Activated CD4-positive, CD25-positive, alpha-beta regulatory T cell treated with anti-CD3 and anti-CD28 coated beads, Interleukin-2, amount 50 U/mL, for 16 hours (primary cell): ENCODE measurements at places on chromosomes 16 and 17.

- DNase-seq: no peak
Measured at GRCh38 chr17:36932694-36933511, 4.4 kb upstream of the LHX1 start.

- DNase-seq: peak; percentile 44
Measured at GRCh38 chr17:39209317-39210092, 9.4 kb downstream of the RPL19 start.

GRCh38 chr17:2172077-2172851 lies 117.4 kb downstream of the HIC1 start:
- no peak for DNase-seq

DNA sequence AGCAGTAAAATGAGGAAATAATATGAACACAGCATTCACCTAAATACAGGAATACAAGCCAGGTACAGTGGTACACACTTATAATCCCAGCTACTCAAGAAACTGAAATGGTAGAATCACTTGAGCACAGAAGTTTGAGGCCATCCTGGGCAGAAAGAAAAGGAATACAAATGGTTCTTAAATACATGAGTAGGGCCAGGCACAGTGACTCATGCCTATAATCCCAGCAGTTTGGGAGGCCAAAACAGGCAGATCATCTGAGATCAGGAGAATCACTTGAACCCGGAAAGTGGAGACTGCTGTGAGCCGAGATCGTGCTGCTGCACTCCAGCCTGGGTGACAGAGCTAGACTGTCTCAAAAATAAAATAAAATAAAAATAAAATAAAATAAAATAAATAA lies 23.0 kb upstream of the SMG8 start:
- no peak for DNase-seq

GRCh38 chr17:30450125-30451027 lies 26.8 kb upstream of the GOSR1 start:
- no peak for DNase-seq

GRCh38 chr17:75307957-75308731 lies 18.9 kb upstream of the SLC25A19 start:
- DNase-seq: no peak

- no peak for DNase-seq
Measured at GRCh38 chr17:7324438-7324779, 4.7 kb downstream of the NEURL4 start.

- no peak for DNase-seq
Measured at GRCh38 chr16:53091466-53092211, 36.8 kb downstream of the CHD9 start.

DNA sequence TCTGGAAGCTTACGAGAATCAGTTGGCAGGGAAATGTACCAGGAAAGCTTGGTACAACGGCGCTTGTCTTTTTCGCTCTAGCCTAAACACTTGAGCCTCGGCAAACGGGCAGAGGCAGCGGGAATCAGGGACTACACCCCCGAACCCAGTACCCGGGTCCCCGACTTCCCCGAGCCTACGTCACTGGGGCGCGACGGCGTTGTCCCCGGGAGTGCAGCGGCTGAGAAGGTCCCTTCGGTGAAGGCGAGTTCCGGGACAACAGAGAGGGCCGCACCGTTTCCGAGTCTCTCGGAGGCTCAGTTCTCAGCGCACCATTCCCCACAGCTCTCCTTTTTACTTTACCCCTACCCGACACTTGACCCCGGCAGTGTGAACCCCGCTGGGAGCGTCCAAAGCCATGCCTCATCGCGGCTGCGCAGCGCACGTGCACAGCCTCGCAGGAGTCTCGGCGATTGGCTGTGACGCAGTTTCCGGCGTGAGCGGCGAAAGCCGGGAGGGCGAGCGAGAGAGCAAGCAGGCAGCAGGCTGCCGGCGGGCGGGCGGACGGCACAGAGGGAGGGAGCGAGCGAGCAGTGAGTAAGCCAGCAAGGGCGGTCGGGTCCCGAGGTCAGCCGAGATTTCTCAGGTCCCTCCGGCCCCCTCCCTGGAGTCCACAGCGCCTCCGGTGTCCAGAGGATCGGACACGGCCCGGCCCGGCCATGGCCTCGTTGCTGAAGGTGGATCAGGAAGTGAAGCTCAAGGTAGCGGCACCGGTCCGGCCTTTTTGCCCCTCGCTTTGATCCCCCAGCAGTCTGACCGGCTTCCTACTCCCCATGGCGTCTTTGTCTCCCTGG lies at the start of gene PSME3:
PSME3 (plus strand) TSS at position 464 of the 833 bp plus-strand sequence; CDS start at position 699, 235 bp downstream.
- DNase-seq: peak; percentile 82

DNA sequence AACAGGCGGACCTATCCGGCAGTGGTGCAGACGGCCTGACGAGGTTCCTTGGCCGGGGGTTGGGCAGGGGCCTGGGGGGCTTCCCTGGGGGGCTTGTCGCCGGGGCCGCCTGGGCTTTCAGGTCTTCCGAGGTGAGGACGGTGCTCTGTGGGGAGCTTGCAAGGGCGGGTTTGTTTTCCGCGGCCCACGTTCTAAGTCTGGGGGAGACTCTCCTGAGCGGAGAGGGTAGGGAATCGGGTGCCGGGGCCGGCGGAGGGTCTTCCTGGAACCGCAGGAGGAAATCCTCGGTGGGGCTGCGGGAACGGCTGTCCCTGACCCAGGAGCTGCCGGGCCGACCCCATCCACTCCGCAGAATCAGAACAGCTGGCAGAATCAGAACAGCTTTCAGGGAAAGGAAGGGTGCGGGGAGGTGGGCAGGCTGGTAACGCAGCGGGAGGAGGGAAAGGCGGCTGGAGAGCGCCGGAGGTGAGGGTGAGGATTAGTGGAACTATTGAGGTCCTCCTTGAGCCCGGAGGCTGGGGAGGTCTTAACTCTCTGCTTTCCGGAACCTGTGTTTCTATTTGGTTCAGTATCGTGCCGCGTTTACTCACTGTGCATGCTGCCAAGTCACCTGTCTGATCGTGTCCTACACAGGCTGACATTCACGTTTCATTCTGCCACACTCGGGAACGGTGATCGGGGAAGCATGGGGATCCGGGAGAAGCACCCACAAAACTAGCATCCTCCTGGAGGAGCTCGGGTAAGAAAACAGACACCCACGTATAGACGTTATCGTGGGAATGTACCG lies 28.9 kb downstream of the CPSF4L start:
- no peak for DNase-seq

DNA sequence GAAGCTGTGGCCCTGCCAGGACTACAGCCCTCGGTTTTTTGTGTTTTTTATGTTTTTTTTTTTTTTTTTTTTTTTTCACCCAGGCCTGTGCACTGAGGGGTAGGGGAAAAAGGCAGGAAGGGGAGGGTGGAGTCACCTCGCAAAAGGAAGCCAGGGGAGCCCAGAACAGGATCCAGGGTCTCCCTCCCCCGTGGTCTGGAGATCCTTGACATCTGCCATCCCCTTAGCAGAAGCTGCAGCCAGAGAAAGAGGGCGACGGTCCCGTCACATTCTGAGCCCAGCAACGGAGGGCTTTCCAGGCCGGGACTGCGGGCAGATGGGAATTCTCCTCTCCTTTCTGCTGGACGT lies 29.1 kb upstream of the PHOSPHO1 start:
- no peak for DNase-seq

DNA sequence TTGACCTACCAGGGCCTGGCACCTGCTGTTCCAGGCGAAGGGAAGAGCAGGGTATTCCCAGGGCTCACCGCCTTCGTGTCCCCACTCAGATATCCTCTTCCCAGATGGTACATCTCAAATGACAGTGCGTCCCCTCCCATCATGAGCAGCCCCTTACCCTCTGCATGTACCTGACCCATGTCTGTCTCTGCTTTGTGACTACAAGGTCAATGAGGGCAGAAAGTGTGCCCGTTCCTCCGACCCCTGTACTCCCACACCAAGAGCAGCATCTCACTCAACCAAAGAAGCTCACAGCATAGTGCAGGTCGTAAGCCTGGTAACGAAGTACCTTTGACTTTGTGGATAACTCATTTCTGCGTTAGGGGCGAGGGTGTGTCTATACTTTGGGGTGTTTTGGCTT lies 142.6 kb downstream of the KATNIP start:
- no peak for DNase-seq

GRCh38 chr16:26031286-26031685 lies 339.5 kb downstream of the HS3ST4 start:
- no peak for DNase-seq

DNA sequence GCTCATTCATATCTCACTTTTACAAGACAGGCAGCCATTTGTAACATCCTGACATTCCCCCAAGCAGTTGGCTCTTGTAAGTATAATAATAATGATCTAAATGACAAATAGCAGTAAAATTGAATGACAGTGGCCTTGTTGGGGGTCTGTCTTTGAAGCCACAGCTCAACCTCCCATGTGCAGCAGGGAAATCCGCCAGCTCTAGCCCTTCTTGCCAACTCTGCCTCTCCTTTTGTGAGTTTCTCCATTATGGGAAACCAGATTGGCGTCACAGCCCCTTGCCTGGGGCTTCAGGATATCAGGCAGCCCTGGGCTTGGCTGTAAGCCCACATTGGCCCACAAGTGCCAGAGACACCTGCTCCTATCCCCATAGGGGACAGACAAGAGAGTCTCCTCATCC lies 70.4 kb upstream of the CACNG5 start:
- no peak for DNase-seq

DNA sequence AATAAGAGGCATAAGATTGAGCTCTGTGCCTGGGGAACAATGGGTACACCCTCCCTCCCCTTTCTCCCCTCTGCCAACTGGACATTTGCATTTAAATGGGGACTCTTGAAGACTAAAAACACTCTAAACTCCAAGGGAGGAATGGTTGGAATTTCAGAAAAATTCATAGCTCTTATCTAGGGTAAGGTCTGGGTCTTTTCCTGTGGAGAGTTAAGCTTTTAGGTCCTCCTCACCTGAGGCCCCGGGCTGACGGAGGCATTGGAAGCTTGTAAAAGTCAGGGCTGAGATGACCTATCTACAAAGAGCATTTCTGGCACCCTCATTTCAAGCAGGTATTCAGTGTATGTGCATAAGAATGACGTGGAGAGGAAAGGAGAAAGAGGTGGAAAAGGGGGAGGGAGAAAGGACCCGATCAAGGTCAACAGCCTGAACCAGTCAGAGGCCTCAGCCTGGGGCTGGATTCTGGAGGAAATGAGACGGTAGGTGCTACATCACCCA lies 78.0 kb downstream of the RAP1GAP2 start:
- DNase-seq: no peak
